NCI-H1417 treated with DMSO at 0.1 percent for 48 hours (cell line): ENCODE measurements at places on chromosomes 6 and 20.

- DNase-seq, result no peak
These were observed 146.7 kb upstream of the AFDN start for GRCh38 chr6:167679790-167680604.

DNA sequence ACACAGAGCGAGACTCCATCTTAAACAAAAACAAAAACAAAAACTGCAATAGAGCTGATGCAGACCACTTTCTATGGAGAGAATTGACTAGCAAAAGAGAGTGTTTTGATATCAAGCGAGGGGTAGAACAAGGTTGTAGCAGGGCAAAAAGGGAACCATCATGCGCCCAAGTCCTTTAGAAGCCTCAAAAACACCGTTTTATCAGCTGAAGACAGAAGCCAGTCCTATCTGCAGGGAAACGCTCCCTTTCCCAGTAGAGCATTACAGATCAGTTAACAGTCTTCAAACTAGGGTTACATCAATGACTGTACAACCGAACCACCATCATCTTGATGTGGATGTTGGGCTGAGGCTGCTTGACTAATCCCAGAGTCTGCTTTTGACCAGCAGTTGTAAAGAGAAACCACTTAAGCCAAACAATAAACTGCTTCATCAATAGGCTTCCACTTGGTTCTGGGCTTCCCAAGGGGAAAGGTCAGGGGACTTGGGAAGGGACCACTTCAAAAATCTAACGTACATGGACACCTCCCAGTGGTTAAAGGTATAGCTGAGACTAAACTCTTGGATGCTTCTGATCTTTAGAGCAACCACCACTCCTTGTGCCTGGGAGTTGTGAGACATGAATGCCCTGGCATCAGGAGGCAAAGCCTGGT, 59.6 kb upstream of the SPDEF start:
- no peak for DNase-seq

GRCh38 chr6:109007521-109007920, 87.1 kb downstream of the SESN1 start:
- DNase-seq, result no peak

- no peak for DNase-seq
These were observed 99.3 kb downstream of the BMP2 start for GRCh38 chr20:6866741-6867140.

DNA sequence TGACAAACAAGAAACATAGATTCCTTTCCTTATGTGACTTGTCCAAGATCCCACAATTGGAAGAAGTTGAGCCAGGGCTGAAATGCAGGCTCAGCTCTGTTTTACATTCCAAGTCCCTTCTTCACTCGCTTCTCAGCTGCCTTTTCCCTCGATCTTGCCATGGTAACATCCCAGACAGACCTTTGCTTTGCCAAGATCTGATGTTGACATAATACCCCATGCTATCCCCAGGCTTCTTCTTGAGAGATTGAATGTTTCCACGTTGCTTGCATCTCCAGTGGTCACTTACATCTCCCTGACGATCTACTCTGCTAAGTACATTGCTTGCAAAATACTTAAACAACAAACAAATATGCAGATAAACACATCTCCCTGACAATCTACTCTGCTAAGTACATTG, 63.5 kb downstream of the TBXT start:
- DNase-seq, result no peak

DNA sequence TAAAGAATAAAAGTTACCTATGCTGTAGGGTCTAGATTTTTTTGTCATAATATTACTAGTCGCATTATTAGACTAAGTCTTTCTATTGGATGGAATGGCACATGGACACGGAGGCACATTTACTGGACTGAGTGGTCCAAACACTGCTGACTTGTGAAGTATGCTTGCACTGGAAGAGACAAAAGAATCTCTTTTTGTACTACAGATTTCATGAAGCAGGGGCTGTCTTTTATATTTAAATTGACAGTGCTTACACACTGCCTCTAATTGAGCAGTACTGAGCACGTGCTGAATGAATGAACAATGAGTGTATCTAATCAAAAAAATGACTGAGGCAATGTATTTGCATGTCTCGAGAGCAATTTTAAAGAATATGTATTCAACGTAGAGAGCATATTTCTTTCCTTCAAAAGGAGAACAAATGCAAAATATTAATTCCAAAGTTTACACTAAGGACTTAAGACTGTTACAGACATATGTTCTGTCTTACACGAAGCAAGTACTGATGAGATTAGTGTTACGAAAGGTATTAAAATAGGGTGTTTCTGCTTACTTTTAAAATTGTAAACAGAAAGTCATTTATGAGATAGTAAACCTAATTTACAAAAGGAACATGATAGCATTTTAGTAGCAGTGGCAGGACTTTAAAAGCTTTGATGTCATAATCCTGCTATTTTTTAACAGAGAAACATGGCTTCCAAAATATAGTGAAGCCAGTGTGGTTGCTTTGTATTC, 8.3 kb downstream of the ELOVL2 start:
- no peak for DNase-seq

- no peak for DNase-seq
These were observed 238.9 kb downstream of the ERMARD start for GRCh38 chr6:169990095-169991030.

DNA sequence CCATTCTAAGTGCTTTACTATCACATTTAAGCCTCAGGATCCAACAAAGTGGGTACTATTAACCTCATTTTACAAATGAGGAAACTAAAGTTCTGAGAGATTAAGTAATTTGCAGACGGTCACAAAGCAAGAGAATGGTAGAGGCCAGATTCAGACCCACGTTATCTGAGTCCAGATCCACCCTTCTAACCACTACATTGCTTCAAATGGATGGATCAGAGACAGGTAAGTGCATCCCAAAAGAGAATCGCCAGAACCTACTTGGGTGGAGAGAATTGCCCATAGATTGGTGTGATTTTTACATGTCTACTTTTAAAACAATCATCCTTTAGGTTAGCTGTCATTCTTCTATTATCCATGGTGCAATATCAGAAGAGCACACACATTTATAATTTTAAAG, 7.1 kb downstream of the MAN1A1 start:
- DNase-seq, result no peak

- DNase-seq, result no peak
These were observed 149.5 kb upstream of the NEDD9 start for GRCh38 chr6:11381801-11382513.

- no peak for DNase-seq
These were observed 34.6 kb downstream of the ATG5 start for GRCh38 chr6:106290954-106291353.

- DNase-seq, result no peak
These were observed 594.9 kb downstream of the CDH26 start for GRCh38 chr20:60553095-60553494.

DNA sequence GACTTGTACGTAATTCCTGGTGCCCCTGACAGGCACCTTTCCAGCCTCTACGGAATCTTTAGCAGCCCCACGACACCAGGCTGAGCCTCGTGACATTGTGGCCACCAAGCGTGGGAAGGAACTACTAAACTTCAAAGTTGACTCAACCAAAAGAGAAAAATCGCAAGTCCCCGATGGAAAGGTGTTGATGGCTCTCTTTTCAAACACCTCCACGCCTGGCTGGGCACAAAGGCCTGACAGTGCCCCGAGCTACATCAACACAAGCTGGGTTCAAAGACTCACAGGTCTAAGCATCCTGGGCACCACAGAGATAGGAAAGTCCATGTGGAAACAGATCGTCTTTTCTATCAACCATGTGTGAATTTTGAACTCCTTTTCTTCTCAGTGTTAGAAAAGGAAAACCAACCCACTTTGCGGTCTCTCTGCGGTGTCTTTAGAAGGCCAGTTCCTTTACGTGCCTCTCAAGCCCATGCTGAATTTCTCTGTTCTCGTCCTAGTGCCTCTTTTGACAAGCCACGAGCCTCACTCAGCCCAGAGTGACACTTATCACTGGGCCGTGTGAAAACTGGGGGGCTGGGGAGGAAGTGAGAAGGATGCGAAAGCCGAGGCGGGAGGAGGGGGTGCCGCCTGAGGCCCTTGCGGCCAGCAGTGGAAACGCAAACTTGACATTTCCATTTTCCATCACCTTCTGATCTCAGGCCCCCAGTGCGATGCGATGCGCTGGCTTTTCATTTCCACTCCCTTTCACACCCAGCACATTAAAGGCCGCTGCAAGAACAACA, 59.4 kb downstream of the GFOD1 start:
- DNase-seq, result no peak

GRCh38 chr6:45607798-45608197, 230.1 kb upstream of the SUPT3H start:
- no peak for DNase-seq

DNA sequence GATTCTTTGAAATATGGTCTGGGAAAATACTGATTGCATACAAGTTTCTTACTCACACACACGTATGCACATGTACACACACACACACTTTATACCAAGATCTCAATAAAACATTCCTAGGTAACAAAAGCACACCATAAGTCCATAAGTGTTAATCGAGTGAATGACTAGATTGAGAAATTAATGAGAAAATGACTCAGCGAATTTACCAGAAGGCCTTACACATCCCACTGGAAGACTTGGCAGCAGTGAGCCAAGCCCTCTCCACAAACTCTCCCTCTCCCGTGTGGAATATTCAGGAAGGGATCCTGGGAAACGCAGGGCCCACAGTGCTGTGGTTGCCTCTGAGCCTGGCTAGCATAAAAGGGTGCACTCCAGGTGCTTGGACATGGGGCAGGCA, 227.2 kb downstream of the LY86 start:
- no peak for DNase-seq

- no peak for DNase-seq
These were observed 146.4 kb upstream of the ARID1B start for GRCh38 chr6:156630613-156631302.

GRCh38 chr20:52312132-52312729, 120.7 kb upstream of the ZFP64 start:
- DNase-seq, result peak; percentile 35

DNA sequence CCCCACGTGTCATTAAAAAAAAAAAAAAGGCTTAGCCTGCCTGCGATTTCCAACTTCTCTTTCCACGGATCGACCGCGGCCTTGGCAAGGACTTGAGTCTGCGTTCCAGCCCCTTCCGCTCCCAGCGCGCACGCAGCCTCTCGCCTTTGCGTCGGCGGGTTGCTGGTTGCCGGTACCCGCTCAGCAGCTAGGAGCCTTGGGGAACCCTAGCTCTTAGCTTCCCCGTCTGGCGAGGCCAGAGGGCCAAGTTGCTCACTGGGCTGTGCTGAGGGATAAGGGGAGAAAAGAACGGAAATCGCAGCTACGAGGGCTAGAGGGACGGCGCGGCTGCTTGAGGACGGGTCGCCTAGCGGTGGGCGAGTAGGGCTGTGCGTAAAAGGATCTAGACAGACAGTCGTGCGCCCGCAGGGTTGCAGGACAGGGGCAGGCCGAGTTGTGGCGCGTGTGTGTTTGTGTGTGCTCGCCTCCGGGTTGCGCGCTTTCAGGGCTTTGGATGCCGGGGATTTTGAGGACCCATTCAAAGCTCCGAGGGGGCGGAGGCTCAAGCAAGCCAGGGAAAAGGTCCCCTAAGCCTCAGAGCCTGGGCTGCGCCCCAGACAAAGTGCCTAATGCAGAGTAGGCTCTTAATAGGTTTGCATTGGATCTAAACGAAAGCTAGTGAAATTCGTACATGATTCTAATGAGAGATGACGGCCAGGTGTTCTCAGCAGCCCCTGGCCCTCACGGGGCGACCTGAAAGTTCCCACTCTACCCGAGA, 40.5 kb upstream of the OSTM1 start:
- DNase-seq, result no peak

- no peak for DNase-seq
These were observed 20.8 kb downstream of the SDCBP2 start for GRCh38 chr20:1308067-1308701.

DNA sequence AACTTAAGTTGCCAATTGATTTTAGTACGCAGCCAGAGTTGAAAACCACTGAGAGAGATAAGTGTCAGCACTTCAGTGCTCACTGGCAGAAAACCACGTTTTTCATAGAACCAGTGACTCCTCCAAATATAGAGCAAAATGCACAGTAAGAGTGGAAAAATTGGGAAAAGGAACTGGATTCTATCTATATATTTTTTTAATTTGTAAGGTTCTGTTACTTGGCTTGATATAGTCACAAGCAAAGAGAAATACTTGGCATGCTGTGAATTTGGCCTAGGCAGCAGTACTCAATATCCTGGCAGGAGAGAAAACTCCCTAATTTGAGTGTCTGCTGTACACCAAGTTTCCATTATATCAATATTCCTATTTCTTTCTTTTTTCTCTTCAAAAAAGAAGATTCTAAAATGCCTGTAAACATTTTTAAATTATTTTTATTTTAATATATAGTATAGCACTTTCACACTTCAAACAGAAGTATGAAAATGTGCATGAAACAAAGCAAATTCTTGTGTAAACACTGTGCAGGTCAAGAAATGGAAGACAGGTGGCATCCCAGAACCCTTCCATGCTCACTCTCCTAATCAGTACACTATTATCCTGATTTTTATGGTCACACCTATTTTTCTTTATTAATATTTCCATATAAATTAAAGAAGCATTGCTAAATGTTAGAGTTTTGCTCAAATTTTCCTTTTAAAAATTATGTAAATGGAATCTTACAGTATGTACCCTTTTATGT, 561.8 kb upstream of the RNF217 start:
- DNase-seq, result no peak
